ENCODE measurements at places on chromosomes 3 and 15.

- no peak for DNase-seq
These were observed 89.7 kb upstream of the GBE1 start for GRCh38 chr3:81851176-81851575.

DNA sequence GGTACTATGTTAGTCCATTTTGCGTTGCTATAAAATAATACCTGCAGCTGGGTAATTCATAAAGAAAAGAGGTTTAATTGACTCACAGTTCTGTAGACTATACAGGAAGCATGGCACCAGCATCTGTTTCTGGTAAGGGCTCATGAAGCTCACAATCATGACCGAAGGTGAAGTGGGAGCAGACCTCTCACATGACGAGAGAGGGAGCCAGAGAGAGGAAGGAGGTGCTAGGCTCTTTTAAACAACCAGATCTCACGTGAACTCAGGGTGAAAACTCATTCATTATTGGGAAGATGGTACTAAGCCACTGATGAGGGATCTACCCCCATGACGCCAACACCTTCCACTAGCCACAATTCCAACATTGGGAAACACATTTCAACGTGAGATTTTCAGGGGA lies 301.7 kb upstream of the MDFIC2 start:
- no peak for DNase-seq

DNA sequence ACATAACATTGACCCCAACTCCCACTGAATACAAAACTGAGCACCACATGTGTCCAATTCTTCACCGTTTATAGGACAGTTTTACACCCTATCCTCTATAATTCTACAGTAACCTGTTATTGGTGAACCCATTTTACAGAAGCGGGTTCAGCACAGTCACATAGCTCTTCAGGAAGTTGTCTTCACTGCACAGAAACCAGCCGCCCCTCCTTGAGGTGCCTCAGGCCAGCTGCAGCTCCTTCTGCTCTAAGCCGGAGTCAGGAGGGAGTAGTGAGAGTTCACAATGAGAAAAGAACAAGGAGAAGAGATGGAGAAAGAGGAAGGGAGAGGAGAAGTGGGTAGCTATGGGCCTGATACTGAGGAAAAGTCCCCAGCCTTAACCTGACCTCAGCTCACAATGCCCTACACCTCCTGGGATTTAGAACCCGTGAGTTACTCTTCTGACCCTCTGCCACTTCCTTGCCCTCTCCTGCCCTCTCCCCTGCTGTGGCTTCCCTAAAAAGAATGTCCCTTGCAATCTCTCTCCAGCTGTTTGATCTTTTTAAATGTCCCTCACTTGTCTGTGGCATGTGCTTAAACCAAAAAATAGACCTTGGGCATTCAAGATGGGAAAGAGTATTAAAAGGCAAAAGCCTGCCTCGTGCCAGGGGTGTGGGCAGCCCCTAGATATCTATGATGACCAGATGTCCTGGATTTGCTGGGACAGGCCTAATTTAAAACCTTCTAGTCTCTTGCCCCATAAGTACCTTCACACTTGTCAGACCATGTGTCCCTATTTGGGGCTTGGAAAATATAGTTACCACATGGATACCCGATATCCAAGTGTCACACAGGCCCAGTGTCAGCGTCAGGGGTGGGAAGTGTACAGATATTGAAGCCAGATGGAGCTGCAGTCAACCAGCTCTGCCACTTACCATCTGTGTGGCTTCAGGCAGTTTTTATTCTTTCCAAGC lies 71.3 kb upstream of the HES1 start:
- DNase-seq = no peak

- DNase-seq = no peak
These were observed 24.6 kb upstream of the NIPA2 start for GRCh38 chr15:22813844-22814243.

GRCh38 chr3:43583481-43583880 lies 38.3 kb downstream of the ANO10 start:
- no peak for DNase-seq

- DNase-seq = no peak
These were observed 953.8 kb upstream of the ALCAM start for GRCh38 chr3:104412608-104413580.

- no peak for DNase-seq
These were observed 797.5 kb downstream of the AGBL1 start for GRCh38 chr15:86877171-86877631.

GRCh38 chr3:88113311-88114162 lies 36.2 kb upstream of the C3orf38 start:
- DNase-seq = peak; percentile 24

GRCh38 chr3:87792534-87793336 lies 266.1 kb downstream of the CGGBP1 start:
- no peak for DNase-seq

- DNase-seq = no peak
These were observed 211.2 kb downstream of the FOXP1 start for GRCh38 chr3:71372241-71372768.

DNA sequence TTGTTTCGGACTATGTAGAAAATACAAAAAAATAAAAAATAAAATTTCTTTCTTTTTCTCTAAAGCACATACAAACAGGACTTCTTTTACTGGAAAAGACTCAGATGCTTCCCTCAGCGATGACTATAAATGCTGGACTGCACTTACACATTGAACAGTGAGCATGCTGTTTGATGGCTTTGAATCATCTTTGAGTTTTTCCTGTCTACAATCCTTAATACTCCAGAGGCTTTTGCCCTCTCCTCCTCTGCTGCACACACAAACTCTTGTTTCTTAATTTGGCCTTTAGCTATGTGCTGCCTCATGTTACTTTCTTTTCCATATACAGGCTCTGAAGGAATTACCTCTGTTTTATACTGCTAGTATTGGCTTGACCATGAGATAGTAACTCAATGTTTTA lies 575.1 kb downstream of the EPHA3 start:
- no peak for DNase-seq

GRCh38 chr3:177836671-177837070 lies 639.4 kb upstream of the TBL1XR1 start:
- no peak for DNase-seq

- DNase-seq = no peak
These were observed 22.0 kb downstream of the TMPRSS7 start for GRCh38 chr3:112056451-112056929.

GRCh38 chr15:35362195-35362829 lies 183.7 kb downstream of the DPH6 start:
- DNase-seq = no peak

- peak; percentile 22 for DNase-seq
These were observed 126.9 kb upstream of the MEF2A start for GRCh38 chr15:99438691-99439523.

GRCh38 chr3:112413074-112413473 lies 80.1 kb downstream of the CD200 start:
- DNase-seq = no peak

- no peak for DNase-seq
These were observed 36.6 kb downstream of the CD86 start for GRCh38 chr3:122091602-122092295.

GRCh38 chr3:13491206-13491974 lies 11.3 kb downstream of the HDAC11 start:
- DNase-seq = no peak

DNA sequence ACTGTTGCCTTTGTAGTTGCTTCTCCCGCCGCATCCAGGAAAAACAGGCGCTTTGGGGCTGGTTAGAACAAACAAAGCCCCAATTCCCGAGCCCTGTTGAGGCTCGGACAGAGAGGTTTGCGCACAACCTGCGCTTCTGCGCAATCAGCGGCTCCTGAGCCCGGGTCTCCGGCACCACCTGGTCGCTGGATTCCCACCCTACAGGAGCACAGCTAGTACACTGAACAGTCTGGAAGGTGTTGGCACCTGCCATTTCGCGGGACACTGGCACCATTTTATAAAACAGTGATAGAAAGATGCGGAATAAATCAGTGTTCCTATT lies 13.8 kb downstream of the ZIC4 start:
- DNase-seq = no peak

DNA sequence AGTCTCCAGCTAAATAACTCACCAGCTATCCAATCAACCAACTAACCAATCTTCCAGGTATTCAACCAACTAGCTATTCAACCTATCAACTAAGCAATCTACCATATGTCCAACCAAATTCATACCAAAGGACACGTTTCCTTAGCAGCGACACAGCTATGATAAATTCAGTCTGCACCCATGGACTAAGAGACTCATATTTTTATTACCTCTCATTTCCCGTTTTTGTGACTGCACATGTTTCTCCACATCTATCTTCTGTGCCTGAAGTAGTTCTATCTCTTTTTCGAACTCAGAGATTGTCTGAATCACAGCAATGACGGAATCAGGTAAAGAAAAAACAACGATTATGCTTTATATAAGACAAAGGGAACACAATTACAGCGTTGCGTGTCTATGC lies 34.0 kb upstream of the GNB5 start:
- DNase-seq = no peak

DNA sequence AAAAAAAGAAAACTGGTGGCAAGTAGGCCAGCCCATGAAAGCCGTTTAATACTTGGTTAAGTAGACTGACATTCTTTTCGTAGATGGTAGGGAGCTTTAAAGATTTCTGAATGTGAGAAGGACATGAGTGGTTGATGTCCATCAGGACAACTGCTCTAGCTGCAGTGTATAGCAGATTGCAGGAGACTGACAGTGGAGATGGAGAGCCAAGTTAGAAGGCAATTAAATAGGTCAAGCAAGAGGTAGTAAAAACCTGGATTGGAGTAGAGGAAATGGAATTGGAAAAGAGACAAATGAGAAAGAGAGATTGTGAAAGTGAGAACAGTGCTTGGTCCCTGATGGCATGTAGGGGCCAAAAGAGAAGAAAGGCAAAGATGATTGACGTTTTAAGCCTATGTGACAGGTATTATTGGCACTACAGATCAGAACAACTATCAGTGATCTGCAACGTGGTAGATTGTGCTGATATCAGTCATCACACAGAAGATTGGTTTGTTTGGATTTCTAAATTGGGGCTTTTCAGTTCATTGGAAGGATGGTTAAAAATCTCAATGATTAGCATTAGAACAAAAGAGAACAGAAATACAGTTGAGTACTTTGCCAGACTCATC lies 74.0 kb downstream of the CNTN4 start:
- DNase-seq = no peak

GRCh38 chr3:126347543-126348161 lies 9.6 kb downstream of the KLF15 start:
- no peak for DNase-seq

DNA sequence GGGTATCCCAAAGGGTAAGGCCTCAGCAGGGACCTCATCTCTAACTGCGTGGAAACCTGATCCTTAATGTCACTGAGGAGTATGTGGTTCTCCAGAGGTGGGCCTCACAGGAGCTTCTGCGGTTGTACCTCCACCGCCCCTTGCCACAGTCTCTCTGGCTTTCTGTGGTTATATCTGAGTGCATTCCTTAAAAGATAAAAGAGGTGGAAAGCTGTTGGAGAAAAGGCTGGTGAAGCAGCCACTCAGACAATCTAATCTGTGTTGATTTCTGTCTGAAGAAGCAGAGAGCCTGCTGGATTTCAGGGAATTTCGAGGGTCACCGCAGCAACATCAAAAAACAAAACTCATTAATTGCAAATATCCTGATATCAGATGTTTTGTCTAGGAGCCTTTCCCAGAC lies 51.4 kb downstream of the SEMA6D start:
- DNase-seq = no peak

- no peak for DNase-seq
These were observed 59.8 kb downstream of the WDR76 start for GRCh38 chr15:43886558-43886957.

Data from activated CD8-positive, alpha-beta memory T cell treated with anti-CD3 and anti-CD28 coated beads for 4 hours (primary cell).